ENCODE measurements at places on chromosomes 11 and 22.
A peak's percentile ranks its signal among the peaks of the same experiment; 100 is the strongest.

DNA sequence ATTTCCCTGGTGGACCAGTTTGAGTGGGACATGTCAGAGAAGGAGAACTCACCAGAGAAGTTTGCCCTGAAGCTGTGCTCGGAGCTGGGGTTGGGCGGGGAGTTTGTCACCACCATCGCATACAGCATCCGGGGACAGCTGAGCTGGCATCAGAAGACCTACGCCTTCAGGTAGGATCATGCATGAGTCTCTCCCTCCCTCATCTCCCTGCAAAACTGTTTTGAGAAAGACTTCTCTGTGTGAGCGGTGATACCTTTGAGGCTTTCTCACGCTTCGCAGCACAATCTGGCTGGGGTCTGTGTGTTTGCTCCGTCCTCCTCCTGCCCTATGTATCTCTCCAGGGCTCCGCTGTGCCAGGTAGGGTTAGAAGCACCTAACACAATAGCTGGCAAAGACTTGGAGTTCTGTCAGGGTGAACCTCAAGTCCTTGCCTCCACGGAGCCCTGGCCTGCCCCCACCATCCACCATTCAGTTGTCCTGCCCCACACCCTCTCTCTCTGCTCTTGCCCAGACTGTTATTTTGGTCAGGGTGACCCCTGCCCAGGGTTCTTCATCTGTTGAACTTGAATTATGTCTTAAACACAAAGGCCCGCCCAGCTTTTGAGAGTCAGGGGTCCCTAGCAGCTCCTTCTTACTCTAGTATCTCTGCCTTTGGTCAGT lies 13.4 kb downstream of the DERL3 start:
- H3K36me3 ChIP-seq = peaks cover 9% of the 10 kb centered on the region
- DNase-seq = no peak
- no peak overlapping the region for H3K4me3 ChIP-seq
- H3K4me1 ChIP-seq = peaks cover 4% of the 10 kb centered on the region

GRCh38 chr11:36282926-36283325 lies 6.3 kb downstream of the COMMD9 start:
- no peak overlapping the region for H3K27ac ChIP-seq
- H3K27me3 ChIP-seq = no peaks in the 10 kb centered on the region
- H3K36me3 ChIP-seq = peaks cover 7% of the 10 kb centered on the region
- peaks cover 35% of the 10 kb centered on the region for H3K4me1 ChIP-seq
- DNase-seq = no peak

GRCh38 chr11:60378354-60378753 lies at the start of gene MS4A7:
TSS of gene MS4A7 (plus strand) at chr11:60378532. CDS start at chr11:60383142, 4,610 bp downstream.
- DNase-seq = no peak
- H3K27me3 ChIP-seq = peaks cover 36% of the 10 kb centered on the region
- no peaks in the 10 kb centered on the region for H3K4me1 ChIP-seq

GRCh38 chr22:39452740-39453040 lies 4.1 kb upstream of the MGAT3 start:
- H3K36me3 ChIP-seq = peaks cover 3% of the 10 kb centered on the region
- H3K4me1 ChIP-seq = peaks cover 38% of the 10 kb centered on the region
- H3K27ac ChIP-seq = no peak overlapping the region
- H3K4me3 ChIP-seq = no peak overlapping the region

DNA sequence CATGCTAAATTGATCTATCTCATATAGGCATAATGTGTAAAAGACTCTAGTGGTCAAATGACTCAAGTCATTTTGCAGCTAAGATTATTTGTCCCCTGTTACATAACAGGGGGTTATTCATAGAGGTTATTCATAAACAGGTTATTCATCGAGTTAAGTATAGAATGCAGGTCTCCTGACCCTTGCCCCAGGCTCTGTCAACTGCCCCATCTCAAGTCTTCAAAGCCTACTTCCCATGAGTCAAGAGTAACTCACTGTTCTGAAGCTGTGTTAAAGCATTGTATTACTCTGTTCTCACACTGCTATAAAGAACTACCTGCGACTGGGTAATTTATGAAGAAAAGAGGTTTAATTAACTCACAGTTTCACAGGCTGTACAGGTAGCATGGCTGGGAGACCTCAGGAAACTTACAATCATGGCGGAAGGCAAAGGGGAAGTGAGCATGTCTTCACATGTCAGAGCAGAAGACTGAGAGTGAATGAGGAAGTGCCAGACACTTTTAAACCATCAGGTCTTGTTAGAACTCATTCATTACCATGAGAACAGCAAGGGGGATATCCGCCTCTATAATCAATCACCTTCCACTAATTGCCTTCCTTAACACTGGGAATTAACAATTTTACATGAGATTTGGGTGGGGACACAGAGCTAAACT lies 226.2 kb upstream of the BLID start:
- DNase-seq = no peak
- H3K36me3 ChIP-seq = no peaks in the 10 kb centered on the region
- no peak overlapping the region for H3K4me3 ChIP-seq
- H3K27me3 ChIP-seq = no peaks in the 10 kb centered on the region
- no peak overlapping the region for H3K27ac ChIP-seq

DNA sequence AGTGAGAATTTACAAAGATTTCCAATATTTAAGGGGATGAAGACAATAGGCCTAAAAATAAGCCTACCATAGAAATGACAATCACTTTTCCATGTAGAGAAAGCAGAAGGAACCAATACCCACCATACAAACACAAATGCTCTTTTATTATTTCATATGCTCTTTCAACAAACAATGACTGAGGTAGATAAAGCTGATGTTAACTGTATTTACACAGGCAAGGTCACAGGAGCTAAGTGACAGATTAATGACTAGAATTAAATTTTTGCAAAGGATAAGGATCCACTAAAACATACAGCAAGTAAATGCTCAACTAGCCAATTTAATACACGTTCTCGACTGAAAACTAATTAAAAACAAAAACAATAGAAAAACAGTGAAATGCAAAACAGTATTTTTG lies 34.2 kb downstream of the PICALM start:
- H3K27me3 ChIP-seq = no peaks in the 10 kb centered on the region
- peaks cover 2% of the 10 kb centered on the region for H3K36me3 ChIP-seq
- peak overlapping the region; percentile 28 for H3K27ac ChIP-seq
- H3K4me3 ChIP-seq = no peak overlapping the region
- peaks cover 50% of the 10 kb centered on the region for H3K4me1 ChIP-seq

DNA sequence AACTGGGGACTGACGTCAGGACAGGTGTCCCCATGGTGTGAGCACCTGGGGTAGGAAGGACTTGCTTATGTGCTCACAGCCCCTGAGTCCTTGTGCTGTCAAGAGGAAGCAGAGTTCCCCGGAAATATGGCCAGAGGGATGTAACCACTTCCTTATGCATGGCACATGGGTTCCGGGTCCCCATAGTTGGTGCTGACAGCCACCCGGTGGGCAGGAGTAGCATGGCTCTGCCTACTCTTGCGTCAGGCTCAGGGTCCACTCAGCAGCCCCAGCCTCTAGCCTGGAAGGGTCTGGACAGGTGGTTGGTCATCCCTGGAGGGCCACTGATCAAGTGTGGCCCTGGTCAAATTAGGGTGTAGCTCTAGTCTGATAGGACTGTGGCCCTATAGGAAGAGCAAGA lies 42.8 kb upstream of the CCND1 start:
- DNase-seq = no peak
- H3K36me3 ChIP-seq = no peaks in the 10 kb centered on the region
- H3K27ac ChIP-seq = no peak overlapping the region
- H3K27me3 ChIP-seq = peaks cover 6% of the 10 kb centered on the region
- no peak overlapping the region for H3K4me3 ChIP-seq

DNA sequence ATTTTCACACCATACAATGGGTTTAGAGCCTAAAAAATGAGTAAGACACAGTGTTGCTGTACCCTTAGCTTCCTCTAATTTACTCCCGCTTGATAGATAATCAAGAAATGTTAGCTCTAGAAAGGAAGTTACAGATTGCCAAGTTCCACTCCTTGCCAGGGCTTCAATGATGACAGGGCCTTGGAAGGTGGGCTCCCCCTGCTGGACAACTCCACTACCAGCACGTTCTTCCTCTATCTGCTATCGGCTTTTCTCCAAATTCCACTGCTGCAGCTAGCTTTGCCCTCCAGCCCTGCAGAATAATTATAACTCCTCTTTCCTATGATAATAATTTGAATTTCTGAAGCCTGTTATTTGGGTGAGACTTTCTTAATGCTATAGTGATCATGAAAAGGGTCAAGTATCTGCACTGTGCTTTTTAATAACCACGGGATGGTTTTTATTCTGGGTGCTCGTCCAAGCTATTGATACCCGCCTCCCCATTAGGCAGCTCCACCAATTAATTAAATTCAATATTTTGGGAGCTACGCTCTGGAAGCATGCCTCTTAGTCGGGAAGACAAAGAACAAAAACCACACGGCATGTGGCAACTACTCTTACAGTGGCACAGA lies 9.0 kb downstream of the SYN3 start:
- H3K27ac ChIP-seq = no peak overlapping the region
- H3K27me3 ChIP-seq = peaks cover 25% of the 10 kb centered on the region
- DNase-seq = peak; percentile 60
- no peak overlapping the region for H3K4me3 ChIP-seq

DNA sequence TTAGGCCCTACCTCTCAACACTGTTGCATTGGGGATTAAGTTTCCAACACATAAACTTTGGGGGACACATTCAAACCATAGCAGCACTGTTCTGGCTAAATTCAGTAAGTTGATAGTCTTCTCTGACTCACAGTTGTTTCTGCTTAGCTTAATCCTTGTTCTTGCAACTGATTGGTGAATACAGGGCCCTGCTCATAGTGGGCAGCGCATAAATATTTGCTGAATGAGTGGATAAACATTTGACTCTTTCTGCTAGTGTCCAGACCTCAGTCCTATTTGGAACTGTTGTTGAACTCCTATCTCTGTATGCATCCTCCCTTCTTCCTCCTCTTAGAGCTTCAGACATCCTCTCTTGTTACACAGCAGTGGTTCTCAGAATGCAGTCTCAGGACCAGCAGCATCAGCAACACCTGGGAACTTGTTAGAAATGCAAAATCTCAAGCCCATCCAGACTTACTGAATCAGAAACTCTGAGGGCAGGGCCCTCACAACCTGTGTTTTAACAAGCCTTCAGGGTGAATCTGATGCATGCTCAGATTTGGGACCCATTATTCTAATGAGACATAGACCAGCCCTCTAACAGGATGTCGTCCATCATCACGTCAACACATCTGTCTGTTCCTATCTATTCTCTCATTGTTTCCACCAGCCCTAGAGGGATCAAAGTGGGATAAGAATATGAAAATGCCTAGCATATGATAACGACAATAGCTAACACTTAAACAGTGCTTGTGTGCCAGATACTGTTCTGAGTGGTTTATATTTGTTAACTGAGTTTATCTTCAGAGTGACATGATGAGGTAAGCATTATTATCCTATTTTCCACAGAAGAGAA lies 22.3 kb downstream of the SPON1 start:
- no peaks in the 10 kb centered on the region for H3K36me3 ChIP-seq
- H3K27ac ChIP-seq = no peak overlapping the region
- H3K4me3 ChIP-seq = no peak overlapping the region

DNA sequence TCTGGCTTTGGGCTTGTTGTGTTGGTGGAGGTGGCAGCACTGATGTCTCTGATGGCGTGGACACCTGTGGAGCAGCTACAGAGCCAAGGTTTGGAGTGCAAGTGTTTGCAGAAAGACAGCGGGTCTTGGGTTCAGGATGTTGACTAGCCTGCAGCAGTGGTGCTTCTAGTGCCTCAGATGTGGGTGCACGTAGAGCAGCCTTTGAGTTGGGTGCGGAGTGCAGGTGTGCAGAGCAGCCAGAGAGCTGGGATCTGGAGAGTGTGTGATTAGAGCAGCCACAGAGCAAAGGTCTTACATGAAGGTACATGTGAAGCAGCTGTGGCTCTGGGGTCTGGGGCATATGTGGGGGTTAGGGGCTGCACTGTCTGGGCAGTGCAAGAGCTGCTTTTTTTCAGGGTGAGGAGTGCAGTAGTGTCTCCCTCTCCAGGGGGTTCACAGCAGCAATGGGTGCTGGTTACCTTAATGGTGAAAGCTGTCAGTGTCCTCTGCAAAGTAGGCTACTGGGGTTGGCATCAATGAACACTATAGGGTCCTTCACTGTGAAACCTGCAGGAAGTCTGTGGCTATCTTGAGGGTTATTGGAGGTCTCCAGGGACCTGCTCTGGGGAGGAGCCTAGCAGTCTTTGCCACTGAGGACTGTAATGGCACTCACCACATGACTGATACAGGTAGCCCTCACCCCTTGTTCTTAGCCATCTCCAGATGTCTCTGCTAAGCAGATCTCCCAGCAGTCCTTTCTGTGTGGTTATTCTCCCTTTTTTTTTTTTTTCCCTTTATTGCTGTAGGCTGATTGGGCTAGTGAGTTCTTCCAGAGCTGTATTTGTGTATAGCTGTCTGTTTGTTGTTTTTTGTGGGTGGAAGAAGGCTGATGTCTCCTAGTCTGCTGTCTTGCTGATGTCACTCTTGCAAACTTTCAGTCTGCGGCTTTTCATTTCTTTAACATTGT lies 14.3 kb downstream of the BIRC2 start:
- peaks cover 32% of the 10 kb centered on the region for H3K36me3 ChIP-seq
- DNase-seq = no peak
- no peaks in the 10 kb centered on the region for H3K27me3 ChIP-seq
- H3K4me3 ChIP-seq = peak overlapping the region; percentile 49
- peak overlapping the region; percentile 88 for H3K27ac ChIP-seq

DNA sequence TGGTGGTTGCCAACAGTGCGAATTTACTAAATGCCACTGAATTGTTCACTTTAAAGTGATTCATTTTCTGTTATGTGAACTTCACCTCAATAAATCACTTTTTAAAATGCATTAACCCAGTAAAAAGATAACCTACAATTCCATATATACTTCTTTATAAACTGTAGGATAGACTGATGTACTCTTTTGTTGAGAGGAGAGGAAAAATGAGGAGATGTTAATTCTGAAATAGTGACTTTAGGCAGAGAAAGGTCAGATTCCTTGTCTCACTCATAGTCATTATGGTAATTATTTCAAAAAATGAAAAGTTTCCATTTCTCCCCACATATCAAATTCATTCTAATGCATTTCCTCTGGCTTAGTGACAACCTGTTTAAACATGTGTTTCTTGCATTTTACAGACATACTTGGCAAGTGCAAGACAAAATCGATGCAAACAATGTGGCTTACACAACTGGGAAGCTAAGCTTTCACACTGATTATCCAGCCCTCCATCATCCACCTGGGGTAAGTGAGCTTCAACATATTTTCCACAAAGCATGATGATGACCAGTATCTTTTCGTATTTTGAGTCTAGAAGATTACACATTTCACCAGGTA lies 74.5 kb downstream of the BBOX1 start:
- DNase-seq = no peak
- no peaks in the 10 kb centered on the region for H3K4me1 ChIP-seq
- no peak overlapping the region for H3K4me3 ChIP-seq
- H3K27ac ChIP-seq = no peak overlapping the region
- no peaks in the 10 kb centered on the region for H3K36me3 ChIP-seq
- no peaks in the 10 kb centered on the region for H3K27me3 ChIP-seq

GRCh38 chr11:60868682-60869450 lies 1.5 kb downstream of the ZP1 start:
- H3K27ac ChIP-seq = no peak overlapping the region
- H3K27me3 ChIP-seq = no peaks in the 10 kb centered on the region
- H3K36me3 ChIP-seq = no peaks in the 10 kb centered on the region
- DNase-seq = no peak
